Renal cortex interstitium (tissue), 15 donors: ENCODE measurements at places on chromosomes 12 and 14.

- DNase-seq, result no peak
Measured at GRCh38 chr14:34275078-34275477, 187.0 kb downstream of the SPTSSA start.

- DNase-seq, result no peak
Measured at GRCh38 chr12:76399040-76399439, 50.8 kb upstream of the BBS10 start.

GRCh38 chr12:27999521-27999920 is 27.0 kb upstream of the PTHLH start:
- DNase-seq, result no peak

GRCh38 chr12:116958402-116959197 is 47.9 kb downstream of the FBXW8 start:
- no peak for DNase-seq

DNA sequence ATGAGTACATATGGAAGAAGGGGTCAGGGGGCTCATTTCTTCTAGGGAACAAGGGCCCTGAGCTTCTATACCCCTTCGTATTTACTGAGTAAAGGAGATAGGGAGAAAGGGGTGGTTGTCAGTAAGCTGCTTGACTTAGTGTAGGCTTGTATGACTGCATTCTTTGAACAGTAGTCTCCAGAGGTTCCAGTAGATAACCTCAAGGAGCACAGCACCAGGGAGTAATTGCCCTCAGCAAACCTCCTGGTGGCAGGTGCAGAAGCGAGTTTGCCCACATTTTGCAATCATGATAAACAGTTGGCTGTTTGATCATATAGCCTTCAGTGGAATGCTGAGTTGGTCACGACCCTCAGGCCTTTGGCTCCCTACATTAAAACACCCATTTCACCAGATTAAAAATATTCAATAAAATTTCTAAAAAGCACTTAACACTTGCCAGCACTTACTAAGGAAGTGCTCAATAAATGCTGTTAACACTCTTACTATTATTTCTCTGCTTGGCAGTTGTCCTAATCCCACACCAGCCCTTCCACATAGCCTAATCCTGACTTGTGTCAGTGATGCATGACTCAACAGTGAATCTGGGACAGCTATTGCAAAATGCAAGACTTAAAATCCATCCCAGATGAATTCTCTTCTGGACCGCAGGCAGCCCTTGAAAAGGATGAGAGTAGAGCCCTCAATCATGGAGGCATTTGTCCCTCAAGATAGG is 3.7 kb upstream of the DHRS4L2 start:
- DNase-seq, result no peak

- DNase-seq, result no peak
Measured at GRCh38 chr14:61077951-61078720, 97.1 kb downstream of the SLC38A6 start.

DNA sequence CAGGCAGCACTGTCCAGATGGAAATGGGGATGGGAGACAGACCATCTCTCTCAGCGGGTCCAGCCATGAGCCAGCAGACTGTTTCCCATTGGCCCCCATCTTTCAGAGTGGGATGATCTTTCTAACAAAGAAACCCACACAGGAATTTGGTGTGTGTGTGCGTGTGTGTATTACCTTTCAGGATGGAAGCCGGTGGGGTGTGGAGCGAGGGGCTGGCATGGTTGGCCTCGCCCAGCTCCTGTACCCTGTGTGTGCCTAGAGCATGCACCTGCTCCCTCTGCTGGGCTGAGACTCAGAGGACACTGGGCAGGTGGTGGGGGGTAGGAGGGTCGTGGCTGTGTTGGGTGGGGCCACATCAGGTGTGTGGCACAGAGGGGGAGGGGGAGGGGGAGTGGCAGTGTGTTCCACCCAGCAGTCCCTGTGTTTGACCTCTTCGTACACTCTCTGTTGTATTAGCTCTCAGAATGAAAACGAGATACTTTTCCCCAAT is 33.0 kb upstream of the TSPAN9 start:
- no peak for DNase-seq

- no peak for DNase-seq
Measured at GRCh38 chr12:65643171-65643570, 181.1 kb upstream of the HMGA2 start.

DNA sequence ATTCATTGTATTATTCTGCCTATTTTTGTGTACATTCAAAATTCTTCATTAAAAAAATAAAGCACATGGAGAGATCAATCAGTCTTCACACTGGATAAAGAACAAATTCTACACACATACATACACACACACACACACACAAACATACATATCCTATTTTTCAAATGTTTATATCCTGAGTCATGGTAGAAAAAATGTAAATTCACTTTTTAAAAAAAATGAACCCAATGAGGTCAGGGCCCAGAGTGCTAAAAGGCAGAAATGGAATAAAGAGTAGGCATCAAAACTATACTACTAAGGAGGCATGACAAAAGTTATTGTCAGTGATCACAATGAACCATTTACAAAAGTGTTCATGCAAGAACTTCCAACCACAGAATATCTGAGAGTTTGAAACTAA is 17.3 kb downstream of the GALC start:
- no peak for DNase-seq

DNA sequence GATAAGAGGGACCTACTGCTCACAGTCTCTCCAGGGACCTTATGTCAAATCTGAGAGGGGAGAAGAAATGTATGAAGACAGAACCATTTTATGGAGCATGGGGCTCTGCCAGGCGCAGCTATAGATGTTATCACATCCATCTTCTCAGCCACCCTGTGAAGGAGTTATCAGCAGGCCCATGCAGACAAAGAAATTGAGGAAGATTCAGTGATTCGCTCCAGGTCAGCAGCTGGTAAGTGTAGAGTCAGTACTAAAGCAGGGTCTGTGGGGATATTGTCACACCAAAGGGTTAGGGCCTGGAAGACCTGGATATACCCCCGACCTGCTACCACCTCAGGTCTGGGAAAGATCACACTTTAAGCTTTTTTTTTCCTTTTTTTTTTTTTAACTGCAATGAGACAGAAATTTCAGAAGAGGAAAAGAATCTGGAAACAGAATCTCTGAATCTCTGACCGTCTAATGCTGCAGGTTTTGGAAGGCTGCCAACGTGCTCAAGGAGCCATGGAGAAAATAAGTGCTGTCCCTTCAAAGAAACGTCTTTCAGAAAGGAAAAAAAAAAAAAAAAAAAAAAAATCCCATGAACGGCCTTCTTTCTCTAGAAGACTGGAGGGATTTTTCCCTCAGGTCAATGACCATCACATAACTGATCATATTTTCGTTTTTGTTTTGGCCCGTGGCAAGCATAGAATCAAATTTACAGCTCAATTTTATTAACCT is 73.3 kb upstream of the PLEKHG7 start:
- peak; percentile 21 for DNase-seq
